ENCODE measurements at places on chromosomes 5 and 9.

DNA sequence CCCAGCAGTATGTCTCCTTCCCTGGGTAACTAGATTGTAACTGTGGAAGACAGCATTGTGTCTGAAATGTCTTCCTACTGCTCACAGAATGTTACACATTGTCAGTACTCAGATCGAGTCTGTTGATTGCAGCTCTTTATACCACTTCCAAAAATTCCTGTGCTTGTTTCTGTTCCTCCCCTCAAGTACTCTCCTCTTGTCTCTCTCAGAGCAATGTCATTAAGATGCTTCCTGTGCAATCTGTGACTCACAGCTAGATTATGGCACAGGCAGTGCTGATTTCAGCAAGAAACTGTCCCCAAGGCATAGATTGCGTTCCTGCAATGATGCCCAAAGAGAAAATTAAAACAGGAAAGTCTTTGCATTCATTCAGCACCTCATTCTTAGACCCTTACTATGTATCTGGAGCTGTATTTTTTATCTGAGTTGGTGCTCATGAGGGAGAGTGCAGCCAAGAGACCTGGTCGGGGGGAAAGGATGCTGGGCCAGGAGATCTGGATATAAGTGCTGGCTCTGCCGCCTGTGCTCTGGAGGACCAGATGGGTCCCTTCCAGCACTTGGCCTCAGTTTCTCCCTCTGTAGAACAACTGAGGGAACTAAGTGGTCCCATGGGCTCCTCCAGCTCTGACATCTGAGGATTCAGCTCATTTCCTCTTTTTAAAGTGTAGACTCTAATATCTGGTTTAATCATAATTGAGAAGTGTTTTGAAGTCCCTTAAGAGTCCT is 40.8 kb upstream of the GNPDA1 start:
- DNase-seq = no peak

DNA sequence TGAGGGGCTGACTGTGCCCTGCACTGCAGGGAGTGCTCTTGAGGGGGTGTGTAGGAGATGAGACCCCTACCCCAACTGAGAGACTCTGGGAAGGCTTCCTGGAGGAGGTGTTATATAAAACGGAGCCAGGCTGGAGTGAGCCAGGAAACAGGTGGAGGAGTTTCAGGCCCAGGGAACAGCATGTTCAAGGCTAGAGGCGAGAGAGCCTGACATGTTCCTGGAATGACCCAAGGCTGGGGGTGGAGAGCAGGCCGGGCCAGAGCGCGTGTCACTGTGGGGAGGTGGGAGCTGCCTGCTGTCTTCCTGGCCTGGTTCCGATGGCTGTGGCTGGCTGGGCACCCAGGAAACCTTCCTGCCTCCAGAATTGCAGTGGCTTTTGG is 48.7 kb downstream of the RXRA start:
- no peak for DNase-seq

GRCh38 chr5:53276825-53277224 is 167.3 kb upstream of the MOCS2 start:
- DNase-seq = no peak

GRCh38 chr5:168168978-168169698 is 122.3 kb upstream of the WWC1 start:
- DNase-seq = no peak

GRCh38 chr5:154221371-154221896 is 30.9 kb downstream of the GALNT10 start:
- DNase-seq = no peak

- no peak for DNase-seq
Observed at GRCh38 chr9:13023498-13023897, 248.7 kb downstream of the LURAP1L start.

- no peak for DNase-seq
Observed at GRCh38 chr5:27191786-27192510, 153.6 kb upstream of the CDH9 start.

DNA sequence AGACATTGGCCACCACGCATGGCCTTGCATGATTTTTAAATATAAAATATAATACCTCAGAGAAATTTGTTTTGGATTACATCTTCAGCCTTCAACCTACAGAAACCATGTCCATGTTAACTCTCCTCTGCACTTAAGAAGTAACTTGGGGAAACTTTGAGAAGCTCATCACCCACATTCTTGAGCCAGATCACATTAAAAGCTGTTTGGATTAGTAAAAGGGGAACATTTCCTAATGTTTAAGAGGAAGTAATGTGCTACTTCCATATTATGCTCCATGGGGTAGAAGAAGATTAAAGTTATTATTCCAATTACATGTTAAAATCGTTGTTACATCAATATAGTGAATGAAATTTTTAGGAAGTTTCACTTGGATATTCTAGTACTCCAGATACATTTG is 10.4 kb upstream of the CEP120 start:
- DNase-seq = no peak

- DNase-seq = no peak
Observed at GRCh38 chr5:176648474-176649194, 1.4 kb downstream of the TSPAN17 start.

DNA sequence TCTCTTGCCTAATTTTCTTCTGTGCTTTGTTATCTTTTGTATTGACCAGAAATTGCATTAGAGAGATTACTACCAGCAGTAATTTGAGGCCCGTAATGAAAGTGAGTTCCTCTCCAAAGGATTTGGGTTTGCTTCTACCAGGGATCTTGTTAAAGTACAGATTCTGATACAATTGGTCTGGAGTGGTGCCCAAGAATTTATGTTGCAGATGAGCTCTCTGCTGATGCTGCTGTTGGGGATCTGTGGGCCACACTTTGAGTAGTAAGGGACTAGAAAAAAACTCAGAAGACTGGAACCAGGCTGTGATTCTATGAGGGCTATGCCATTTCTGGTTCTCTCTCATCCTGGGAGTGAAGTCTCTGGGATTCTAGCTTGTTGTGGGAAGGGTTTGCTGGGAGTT is 192.2 kb downstream of the SEC61B start:
- no peak for DNase-seq

GRCh38 chr5:143029293-143029692 is 259.1 kb downstream of the ARHGAP26 start:
- DNase-seq = no peak

- peak; percentile 37 for DNase-seq
Observed at GRCh38 chr5:74865256-74865803, 857 bp downstream of the FAM169A start.

DNA sequence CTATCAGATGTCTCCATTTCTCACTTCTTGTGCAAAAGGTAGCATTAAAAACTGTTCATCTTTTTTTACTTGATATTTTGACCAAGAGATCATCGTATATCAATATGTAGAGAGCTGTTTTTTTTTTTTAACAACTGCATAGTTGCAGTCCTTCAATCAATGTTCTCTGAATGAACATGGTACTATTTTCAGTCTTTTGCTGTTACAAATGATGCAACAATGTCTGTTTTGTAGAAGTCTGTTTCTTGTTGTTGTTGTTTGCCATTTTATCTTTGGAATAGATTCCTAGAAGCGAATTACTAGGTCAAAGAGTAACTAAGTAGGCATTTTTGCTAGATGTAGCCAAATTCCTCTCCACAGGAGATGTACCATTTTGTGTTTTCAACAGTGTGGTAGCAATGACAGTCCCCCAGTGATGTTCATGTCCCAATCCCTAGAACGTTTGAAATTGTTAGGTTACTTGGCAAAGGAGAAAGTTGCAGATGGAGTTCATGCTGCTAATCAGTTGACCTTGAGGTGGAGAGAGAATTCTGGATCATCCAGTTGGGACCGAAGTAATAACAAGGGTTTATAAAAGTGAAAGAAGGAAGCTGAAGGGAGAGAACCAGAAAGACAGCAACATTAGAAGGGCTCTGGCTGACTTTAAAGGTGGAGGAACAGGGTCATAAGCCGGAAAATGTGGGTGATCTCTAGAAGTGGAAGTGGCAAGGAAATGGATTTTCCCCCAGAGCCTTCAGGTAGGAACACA is 6.3 kb downstream of the MTREX start:
- DNase-seq = no peak

Measured in KG1 (cell line).